ENCODE measurements at places on chromosomes 11 and 22.

- no peak for DNase-seq
Measured at GRCh38 chr11:44973632-44974401, 23.1 kb upstream of the TP53I11 start.

DNA sequence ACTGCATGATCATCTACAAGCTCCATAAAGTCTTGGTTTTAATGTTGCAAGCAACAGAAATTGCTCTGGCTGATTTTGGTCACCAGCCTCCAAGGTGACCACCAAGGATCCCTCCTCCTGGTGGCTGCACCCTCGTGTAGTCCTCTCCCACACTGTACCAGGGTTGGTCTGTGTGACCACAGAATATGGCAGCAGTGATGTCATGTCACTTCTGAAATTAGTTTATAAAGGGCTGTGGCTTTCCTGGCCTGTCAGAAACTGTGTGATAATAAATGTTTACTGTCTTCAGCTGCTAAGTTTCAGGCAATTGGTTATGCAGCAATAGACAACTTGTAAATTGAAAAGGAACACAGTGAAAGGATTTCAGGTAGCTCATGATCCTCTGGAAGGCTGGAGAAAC lies 5.3 kb upstream of the PRDM11 start:
- no peak for DNase-seq

DNA sequence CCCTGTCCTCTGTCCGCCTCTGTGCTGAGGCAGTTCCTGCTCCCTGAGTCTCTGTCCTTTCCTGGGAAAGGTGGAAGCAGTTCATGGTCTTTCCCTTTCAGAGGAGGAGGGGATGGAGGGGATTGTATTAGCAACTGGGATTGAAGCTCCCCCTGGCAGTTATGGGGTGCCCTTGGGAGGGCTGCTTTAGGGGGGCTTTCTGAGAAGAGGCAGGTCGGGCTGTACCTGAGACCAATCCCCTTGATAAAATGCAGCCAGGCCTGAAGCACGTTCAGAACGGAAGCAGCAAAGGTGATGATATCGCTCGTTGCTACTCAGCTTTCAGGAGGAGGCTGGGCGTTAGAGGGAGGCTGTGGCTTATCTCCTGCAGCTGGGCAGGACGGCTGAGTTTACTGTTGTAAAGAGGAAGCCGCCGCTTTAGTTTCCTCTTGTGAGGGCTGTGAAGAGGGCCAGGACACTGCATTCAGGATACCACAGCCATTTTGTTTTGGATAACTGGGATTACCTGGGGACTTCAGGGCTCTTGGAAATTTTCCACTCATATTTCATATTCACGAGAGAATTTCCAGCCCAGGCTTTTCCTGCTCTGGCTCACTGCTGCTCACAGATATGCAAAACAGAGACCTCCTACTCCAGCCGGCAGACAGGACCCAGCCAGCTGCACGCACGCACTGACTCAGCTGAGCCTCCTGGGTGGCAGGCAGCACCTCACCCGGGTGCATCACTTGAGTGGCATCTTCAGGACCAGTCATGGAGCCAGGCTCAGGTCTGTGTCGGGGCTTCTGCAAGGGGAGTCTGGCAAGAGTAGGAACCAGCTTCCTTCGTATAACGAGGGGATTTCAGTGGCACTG lies 798 bp downstream of the AMPD3 start:
- no peak for DNase-seq

DNA sequence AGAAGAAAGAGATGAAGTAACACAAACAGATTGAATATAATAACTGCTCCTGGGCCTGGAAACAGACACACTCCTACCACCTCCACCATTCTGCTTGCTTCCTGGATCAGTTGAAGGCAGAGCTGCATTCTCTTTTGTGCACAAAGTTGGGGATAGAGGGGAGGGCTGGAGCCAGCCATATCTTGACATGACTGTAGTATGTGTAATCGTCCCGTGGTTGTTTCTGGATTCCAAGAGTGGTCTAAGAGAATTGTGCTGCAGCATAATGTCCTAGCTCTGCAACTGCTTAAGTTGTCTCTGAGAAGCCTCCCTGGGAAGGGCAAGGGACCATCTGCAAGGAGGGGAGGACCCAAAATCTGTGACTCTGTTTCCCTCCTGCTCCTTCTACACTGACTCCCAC lies 3.2 kb downstream of the CRY2 start:
- DNase-seq, result no peak

GRCh38 chr22:46583571-46583970 lies 36.6 kb upstream of the GRAMD4 start:
- DNase-seq, result no peak

GRCh38 chr11:11396301-11397035 lies 43.4 kb upstream of the CSNK2A3 start:
- DNase-seq, result no peak

- DNase-seq, result no peak
Measured at GRCh38 chr11:19777039-19777376, 64.4 kb downstream of the NAV2 start.

DNA sequence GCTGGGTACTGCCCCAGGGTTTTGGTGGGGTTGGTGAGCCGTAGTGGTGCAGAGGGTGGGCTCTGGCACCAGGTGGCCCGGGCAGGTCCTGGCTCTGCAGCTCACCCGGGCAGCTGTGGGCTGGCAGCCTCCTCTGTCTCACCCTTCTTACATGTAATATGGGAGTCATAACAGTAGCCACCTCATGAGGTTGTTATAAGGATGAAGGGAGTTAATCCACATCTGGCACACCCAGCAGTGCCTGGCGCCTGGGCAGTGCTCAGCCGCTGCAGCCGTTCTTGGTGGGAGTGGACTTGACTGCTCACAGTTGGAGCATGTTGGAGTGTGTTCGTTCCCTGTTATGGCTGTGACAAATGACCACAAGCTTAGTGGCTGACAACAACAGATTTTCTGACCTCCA lies 28.7 kb downstream of the IGHMBP2 start:
- DNase-seq, result no peak

DNA sequence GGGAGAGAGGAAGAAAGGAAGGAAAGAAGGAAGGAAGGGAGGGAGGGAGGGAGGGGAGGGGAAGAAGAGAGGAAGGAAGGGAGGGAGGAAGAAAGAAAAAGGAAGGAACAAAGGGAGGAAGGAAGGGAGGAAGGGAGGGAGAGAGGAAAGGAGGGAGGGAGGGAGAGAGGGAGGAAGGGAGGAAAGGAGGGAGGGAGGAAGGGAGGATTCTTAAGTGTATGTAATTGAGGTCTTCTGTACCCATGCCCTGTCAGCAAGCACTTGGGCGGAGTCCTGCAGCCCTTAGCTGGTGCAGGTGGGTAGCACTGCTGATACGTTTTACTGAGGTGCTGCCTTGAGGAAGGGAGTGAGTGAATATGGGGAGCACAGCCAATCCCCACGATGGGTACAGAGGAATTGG lies 56.9 kb upstream of the RASD2 start:
- DNase-seq, result no peak

DNA sequence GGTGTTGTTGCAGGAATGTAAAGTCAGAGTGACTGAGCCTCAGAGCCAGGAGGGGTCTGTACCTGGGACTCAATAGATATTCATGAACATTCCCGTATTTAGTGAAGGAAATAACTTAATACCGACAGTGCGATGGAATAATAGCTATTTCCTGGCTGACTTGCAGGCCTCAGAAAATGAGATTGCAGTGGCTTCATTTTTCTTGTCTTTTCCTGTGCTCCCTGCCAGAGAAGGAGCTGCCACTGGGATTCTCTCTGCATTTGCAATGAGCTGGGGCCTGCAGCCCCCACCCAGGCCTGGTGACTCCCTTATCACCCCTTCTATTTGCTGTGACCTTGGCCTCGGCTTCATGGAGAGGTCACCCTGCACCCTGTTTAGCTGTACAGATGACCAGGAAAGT lies 173.4 kb downstream of the MIAT start:
- no peak for DNase-seq

- no peak for DNase-seq
Measured at GRCh38 chr11:76685831-76686230, 15.3 kb upstream of the LRRC32 start.

DNA sequence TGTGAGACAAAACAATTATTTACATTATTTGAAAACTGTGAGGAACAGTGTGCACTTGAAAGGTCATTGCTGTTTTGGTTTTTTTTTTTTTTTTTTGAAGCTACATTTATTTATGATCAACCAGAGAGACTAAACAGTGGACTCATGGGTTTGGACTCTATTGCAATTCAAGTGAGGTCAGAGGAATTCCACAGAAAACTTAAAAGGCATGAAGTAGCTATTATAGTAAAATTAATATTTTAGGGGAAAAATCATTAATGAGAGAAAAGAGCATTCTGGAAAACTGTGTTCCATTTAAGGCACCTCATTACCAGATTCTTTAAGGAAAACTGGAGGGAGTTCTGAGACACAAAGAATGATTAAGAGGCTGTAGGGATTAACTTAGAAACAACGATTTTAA lies 102.8 kb downstream of the WNT11 start:
- no peak for DNase-seq

- no peak for DNase-seq
Measured at GRCh38 chr11:22674470-22675439, 8.3 kb downstream of the GAS2 start.

DNA sequence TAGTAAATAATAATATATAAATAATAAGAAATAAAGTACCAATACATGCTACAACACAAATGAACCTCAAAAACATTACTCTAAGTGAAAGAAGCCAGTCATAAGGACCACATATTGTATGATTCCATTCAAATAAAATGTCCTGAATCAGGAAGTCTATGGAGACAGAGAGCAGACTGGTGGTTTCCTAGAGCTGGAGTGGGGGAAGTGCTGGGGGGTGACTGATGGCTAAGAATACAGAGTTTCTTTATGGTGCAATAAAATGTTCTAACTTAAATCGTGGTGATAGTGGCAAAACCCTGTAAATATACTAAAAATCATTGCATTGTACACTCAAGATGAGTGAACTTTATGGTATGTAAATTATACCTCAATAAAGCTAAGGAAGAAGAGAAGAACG lies 376.5 kb downstream of the BUD13 start:
- DNase-seq, result no peak

- no peak for DNase-seq
Measured at GRCh38 chr11:16082095-16083055, 274.0 kb downstream of the SOX6 start.

DNA sequence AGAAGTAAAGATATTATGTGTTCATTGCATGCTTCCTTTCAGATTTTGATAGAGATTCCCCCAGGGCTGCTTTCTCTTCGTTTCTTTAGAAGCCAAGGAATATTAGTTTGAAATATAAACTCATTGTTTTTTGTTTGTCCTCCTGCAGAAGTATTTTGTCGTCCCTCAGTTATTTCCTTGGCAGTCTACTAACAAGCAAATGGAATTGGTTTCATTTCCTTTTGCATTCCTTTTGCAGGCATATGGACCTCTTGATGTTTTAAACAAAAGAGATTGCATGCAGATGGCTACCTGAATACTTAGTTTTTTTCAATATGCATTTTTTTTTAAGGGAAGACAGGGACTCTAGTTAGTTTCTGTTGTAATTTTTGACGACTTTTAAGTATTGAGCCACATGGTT lies 62.2 kb downstream of the BCL2L13 start:
- DNase-seq, result no peak

GRCh38 chr11:7609015-7609414 lies 64.3 kb downstream of the CYB5R2 start:
- DNase-seq, result no peak

DNA sequence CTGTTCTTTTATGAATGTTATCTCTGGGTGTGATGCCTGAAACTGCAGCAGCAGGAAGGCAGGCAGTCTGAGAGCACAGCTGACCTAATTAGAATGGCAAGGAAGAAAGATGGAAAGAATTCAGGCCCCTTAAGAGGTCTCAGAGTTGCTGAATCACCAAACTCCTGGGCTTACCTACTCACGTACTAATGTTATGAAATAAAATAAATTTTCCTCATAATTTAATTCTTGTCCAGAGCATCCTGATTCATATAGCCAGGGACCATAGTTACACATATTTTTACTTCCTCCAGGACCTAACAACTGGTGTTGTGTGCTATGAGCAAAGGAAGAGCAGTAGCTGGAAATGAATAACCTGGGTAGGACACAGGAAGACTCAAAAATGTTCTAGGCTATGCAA lies 41.9 kb downstream of the SNX19 start:
- no peak for DNase-seq

- DNase-seq, result no peak
Measured at GRCh38 chr11:118913411-118914125, 12.2 kb downstream of the BCL9L start.

- DNase-seq, result no peak
Measured at GRCh38 chr11:115251126-115251525, 253.1 kb downstream of the CADM1 start.

DNA sequence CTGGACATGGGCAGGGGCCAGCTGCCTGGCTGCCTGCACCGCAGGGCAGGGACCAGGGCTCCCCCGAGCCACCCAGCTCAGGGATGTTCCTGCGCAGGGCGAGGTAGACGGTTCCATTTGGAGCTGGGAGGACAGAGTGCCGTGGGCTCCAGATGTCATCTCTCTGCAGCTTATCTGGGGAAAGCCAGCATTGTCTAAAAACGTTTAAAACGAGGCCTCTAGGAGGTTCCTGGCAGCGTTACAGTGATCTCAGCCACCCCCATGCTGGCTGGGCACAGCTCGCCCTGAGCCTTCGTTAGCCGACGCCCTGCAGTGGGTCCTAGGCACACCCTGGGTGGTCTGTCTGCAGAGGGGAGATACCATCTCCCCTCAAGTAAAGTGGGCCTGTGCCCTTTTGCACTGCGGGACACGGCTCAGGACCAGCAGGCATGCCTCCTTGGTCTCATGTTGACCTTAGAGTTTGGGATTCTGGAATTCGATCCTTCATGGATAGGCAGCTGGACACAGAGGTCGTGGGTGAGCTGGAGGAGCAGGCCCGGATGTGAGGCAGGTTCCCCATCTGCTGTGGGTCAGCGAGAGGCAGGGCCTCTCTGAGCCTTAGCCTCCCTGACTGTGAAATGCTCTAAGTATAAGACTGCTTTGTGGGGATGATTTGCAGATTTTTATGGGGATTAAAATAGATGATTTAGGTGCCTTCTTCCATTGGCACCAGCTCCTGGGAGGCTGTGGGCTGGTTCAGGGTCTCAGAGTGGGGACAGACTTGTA lies 14.1 kb downstream of the SYNGR1 start:
- no peak for DNase-seq
